ENCODE measurements at places on chromosomes 7 and 10. TPM values are rescaled to one million over a fixed set of nuclear protein-coding genes. Genes with fewer than 3 reads are reported as not detected.

DNA sequence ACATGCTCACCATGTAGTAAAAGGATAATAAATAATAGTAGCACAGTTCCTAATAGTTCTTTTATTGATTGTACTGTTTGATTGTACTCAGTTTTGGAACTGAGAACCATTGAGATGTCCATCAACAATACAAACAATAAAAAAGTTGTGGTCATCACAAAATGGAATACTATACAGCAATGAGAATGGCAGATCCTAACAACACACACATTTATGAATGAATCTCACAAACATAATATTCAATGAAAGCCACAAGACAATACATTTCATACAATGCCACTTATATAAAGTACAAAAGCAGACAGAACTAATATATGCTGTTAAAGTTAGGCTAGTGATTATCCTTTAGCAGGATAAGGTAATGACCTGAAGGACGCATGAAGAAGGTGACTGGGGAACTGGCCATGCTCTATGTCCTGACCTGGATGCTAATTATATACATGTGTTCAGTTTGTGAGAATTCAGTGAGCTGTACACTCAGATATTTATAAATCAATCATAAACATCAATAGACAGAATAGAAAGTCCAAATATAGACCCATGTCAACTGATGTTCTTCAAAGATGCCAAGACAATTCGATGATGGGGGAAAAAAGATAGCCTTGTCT, 70.0 kb downstream of the SMURF1 start:
- no peak for DNase-seq

- no peak for DNase-seq
Measured at GRCh38 chr7:4962872-4963775, 4.1 kb upstream of the MMD2 start.

DNA sequence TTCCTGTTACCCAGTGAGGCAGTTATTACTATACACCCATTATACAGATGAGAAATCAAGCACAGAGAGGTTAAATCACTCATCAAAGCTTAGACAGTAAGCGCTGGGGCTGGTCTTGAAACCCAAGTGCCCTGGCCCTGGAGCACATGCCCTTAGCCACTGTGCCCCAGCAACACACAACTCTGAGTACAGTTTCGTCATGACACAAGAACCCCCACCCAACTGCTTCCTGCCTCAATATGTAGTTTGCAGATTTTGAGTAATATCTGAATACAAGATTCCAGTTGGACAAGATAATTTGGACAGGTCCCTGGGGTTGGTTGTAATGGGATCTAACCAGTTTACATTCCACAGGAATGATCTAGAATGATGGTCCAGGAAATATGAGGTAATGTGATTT, 62.8 kb downstream of the SH3PXD2A start:
- DNase-seq = no peak

GRCh38 chr7:121485467-121486243, 89.5 kb upstream of the FAM3C start:
- no peak for DNase-seq

DNA sequence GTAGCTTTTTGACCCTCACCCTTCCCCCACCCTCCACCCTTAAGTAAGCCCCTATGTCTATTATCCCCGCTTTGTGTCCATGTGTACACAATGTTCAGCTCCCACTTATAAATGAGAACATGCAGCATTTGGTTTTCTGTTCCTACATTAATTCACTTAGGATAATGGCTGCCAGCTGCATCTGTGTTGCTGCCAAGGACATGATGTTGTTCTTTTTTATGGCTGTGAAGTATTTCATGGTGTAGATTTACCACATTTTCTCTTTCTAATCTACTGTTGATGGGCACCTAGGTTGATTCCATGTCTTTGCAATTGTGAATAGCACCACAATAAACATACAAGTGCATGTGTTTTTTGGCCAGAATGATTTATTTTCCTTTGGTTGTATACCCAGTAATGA, 232.2 kb downstream of the CACNA2D1 start:
- DNase-seq = no peak

- DNase-seq = no peak
Measured at GRCh38 chr10:104307576-104308438, 30.5 kb downstream of the ITPRIP start.

GRCh38 chr7:28799619-28800018, 158.5 kb downstream of the TRIL start:
- DNase-seq = no peak

GRCh38 chr10:102394801-102395399, 605 bp upstream of the NFKB2 start:
- peak; percentile 58 for DNase-seq

DNA sequence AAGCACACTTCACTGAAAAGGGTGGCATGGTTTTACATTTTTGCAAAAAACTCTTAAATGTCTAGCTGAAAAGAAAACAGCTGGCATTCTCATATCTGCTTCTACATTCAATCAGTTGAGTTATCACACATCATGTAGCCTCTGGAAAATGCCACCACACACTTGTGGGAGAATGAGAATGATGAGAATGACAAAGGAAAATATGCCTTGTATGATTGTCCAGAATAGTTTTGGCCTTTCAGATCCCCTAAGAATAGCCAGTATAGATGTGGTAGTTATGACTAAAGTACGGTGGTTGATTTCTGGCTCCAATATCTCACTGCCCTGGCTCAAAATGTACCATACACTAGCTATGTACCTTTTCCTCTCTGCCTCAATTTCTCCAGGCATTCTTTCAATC, 30.2 kb upstream of the FRMD4A start:
- no peak for DNase-seq

DNA sequence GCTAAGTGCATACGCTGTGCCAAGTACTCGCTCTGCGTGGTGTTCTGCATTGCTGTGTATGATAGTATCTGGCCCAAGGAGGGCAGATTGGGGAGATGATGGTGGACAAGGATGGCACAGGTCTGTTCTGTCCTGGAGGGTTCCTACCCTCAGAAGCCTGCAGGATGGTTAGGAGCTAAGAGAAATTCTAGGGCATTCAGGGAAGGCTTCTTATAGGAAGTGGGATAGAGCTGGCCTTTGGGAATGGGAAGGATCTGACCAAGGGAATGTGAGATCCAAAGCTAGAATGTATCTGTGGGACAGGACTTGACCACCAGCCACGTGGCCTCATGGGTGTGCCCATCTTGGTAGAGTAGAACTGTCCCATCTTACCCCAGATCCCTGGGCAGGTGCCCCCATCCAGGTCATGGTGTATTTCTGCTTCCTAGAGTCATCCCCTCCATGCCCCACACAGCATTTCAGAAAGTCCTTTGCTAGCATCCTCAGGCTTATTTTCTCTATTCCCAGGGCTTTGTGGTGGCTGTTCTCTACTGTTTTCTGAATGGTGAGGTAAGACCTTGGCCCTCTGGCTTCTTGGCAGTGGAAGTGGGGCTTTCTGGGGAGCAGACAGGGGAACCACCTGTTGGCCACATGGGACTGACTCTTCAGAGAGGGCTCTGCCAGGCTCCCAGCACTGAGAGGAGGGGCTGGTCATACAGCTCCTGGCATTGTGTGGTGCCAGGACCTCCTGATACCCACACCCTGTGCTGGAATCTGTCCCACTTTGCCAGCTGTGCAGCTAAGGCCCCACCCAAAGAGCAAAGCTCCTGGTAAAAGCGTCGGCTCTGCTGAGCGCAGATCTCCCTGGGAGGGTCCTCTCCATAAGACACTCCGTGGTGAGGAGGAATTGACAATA, 52.5 kb downstream of the ADCYAP1R1 start:
- DNase-seq = no peak

- DNase-seq = no peak
Measured at GRCh38 chr10:96452494-96453153, 61.1 kb downstream of the TLL2 start.

- no peak for DNase-seq
Measured at GRCh38 chr10:122495406-122496340, 34.3 kb downstream of the HTRA1 start.

GRCh38 chr7:134777470-134777869, 2.0 kb upstream of the CALD1 start:
- no peak for DNase-seq

DNA sequence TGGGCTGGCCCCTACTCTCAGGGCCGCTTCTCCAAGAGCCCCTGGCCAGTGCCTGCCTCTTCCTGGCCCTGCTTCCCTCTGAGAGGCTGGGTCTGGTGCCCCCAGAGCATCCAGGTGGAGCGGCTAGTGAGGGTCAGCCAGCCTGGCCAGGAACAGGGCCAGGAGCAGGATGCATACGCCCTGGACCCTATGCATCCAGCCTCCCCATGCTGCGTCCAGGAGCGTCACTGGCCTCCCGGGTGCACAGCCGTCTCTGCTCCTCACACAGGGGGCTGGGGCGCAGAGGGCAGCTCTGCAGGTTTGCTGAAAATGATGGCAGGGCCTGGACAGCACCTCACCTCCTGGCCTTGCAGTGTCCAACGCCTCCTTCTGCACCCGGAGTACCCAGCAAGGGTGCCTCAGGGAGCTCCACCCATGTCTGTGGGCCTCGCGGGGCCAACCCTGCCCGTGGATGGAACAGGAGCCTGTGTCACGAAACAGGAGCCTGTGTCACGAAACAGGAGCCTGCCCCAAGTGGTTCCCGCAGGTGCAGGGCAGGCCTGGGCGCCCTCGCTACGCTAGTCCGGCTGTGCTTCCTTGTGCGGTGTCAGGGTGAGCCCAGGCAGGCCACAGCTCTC, 246.2 kb upstream of the PPP2R2D start:
- no peak for DNase-seq

DNA sequence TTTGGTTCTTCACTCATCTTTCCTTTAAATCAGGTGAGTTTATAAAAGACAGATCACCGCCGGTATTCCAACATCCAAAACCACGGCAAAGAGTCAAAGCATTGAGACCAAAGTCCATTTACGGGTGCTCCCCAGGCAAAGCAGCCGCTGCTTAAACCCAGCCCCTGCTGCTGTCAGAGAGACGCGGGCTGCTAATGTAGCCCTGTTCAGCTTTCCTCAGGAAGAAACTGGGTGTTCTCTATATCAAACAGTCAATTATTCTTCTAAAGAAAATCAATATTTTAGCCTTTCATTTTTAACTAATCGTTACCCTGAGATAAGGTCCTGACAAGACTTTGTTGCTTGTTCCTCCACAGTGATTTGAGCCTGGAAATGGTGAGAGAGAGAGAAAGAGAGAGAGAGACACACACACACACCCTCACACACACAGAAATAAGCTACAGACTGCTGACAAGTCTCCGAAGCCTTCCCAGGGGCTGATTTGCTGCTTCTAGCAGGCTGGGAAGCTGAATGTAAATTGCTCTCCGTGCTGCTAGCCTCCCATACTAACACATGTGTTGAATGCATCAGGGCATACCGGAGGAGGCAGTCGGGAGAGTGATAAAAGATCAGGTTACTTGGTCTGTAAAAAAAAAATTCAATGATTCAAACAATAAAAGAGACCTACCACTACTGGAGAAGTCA, 183.0 kb upstream of the ANK3 start:
- no peak for DNase-seq

GRCh38 chr10:132158823-132159222, 27.9 kb upstream of the DPYSL4 start:
- DNase-seq = no peak

GRCh38 chr10:8060704-8061121, 6.2 kb downstream of the GATA3 start:
- DNase-seq = no peak

DNA sequence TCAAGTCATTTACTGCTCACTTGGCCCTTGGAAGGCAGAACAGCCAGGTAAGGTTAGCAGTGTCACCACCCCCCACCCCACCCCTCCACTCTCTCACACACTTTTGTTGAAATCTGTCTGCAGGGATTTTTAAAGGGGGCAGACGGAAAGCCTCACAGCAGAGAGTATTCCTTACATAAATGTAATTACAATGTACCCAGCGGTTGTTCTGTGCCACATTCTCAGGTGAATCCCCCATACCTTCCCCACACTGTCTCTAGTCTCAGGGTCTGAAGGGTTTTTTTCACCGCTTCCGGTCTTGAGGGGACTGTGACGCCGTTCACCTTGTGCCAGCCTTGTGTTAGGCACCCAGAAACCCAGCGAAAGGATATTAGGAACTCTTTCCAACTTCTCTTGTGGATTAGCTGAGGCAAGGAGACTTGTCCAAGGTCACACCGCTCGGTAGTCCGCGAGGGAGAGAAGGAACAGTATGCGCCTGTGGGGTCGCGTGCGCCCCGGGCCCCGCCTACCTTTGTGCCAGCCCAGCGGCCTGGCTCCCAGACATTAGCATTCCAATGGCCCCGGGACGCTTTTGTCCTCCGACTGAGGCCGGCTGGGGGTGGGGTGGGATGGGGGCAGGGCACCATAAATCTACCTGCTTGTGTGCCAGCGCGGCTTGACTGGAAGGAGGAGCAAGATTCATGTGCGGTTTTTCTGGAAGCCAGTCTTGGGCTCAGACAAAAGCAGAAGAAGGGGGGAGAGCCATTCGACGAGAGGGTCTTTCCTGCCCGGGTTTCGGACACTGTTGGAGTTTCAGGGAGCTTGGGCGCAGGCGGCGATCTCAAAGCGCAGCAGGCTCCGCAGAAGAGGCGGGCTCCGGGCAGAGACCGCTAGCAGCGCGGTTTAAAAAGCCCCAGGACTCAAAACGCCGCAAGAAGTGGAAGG, 4.5 kb downstream of the NEUROG3 start:
- DNase-seq = no peak

- DNase-seq = no peak
Measured at GRCh38 chr7:154646126-154647013, 356.6 kb downstream of the PAXIP1 start.

GRCh38 chr7:87451187-87451586, 24.3 kb downstream of the ABCB4 start:
- DNase-seq = no peak

DNA sequence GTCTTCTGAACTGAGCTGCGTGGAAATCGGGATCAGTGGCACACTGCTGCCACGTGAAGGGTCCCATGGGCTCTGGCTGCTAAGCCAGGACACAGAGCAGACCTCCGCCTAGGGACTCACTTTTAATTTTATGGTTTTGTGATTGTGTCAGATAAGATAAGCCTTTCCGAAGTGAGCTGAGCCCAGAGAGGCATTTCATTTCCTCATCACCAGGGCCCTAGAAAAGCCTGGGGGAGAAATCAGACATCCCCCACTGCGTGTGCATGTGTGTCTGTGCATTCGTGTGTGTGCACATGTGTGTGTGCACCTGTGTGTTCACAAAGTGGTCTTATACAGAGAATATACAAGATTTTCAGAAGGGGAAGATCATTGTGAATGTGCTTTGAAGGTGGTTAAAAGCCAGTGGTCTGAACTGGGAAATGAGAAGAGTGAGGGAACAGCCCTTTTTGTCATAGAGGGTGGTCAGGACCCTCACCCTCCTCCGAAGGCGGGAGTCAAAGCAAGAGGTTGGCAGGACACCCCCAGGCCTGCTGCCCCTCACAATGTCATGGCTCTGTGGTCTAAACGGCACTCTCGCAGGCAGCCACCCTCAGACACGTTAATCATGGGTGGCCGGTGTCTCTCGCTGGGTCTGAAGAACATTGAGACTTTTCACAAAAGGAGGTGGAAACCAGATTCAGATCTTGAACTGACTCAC, 176.1 kb upstream of the PFKP start:
- DNase-seq = no peak

GRCh38 chr10:33485276-33485675, 150.8 kb upstream of the NRP1 start:
- DNase-seq = no peak

FGFBP3 gene
- 2.7 TPM for polyA plus RNA-seq

SYCE1 gene
- not detected for polyA plus RNA-seq

CPXM2 gene
- not detected for polyA plus RNA-seq

All from naive thymus-derived CD8-positive, alpha-beta T cell (primary cell).